Muscle of leg (tissue), 16 donors: ENCODE measurements at places on chromosomes 3 and 15.

- H3K4me3 ChIP-seq: no peak overlapping the region
- DNase-seq: peak; percentile 73
- no peaks in the 10 kb centered on the region for H3K4me1 ChIP-seq
- no peaks in the 10 kb centered on the region for H3K36me3 ChIP-seq
Observed at GRCh38 chr15:91049378-91050127, 27.2 kb upstream of the VPS33B start.

- peak; percentile 4 for DNase-seq
- no peaks in the 10 kb centered on the region for H3K27me3 ChIP-seq
- no peaks in the 10 kb centered on the region for H3K36me3 ChIP-seq
- peaks cover 4% of the 10 kb centered on the region for H3K4me1 ChIP-seq
Observed at GRCh38 chr3:140508550-140508949, 169.3 kb upstream of the TRIM42 start.

DNA sequence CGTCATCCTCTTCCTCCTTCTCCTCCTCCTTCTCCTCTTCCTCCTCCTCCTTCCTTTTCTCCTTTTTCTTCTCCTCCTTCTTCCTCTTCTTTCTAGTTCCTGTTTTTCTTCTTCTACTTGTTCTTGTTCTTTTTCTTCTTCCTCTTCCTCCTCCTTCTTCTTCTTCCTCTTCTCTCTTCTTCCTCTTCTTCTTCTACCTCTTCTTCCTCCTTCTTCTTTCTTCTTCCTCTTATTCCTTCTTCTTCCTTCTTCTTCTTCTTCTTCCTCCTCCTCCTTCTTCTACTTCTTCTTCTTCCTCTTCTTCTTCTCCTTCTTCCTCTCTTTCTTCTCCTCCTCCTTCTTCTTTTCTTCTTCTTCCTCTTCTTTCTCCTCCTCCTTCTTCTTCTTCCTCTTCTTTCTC, 310.2 kb upstream of the LMCD1 start:
- H3K27me3 ChIP-seq: no peaks in the 10 kb centered on the region
- no peak overlapping the region for H3K4me3 ChIP-seq
- H3K4me1 ChIP-seq: no peaks in the 10 kb centered on the region
- no peak for DNase-seq
- H3K36me3 ChIP-seq: no peaks in the 10 kb centered on the region

- no peaks in the 10 kb centered on the region for H3K36me3 ChIP-seq
- H3K4me1 ChIP-seq: peaks cover 13% of the 10 kb centered on the region
- H3K27ac ChIP-seq: peak overlapping the region; percentile 6
- no peaks in the 10 kb centered on the region for H3K27me3 ChIP-seq
- DNase-seq: peak; percentile 85
- no peak overlapping the region for H3K4me3 ChIP-seq
Observed at GRCh38 chr3:171813897-171814460, 3.7 kb upstream of the PLD1 start.
